ENCODE measurements at places on chromosomes 6 and 20. TPM values are rescaled to one million over a fixed set of nuclear protein-coding genes. Genes with fewer than 3 reads are reported as not detected.

GRCh38 chr6:44133003-44133931 is 5.9 kb downstream of the TMEM63B start:
- DNase-seq = no peak

DNA sequence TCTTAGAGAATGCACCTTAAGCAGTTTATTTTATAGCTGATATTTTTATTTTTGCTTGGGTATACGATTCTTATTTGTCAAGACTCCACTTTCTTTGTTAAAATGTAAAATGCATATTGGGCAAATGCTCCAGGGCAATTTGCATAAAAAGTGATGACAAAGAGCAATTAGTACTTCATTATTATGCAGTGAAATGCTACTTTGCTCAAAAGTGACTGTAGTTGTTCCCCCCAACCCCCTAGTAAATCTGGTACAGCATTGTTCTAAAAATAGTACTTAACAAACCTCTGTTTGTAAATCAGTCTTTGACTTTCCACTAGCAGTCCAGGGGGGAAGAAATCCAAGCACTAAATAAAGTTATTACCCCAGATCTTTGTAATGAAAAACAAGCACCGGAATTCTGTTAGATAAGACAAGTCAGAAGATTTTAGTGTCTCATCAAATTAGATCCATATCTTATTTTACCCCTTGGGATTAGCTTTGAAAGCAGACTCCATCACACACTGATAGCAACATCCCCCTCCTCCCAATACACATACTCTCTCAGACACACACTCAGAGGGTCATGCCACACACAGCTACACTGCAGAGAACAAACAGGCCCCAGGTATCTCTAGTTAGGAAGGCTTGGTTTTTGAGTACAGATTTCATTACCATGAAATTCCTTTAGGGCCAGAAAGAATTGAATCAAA is 32.9 kb upstream of the BACH2 start:
- DNase-seq = no peak

- DNase-seq = no peak
Observed at GRCh38 chr6:25279748-25280343, 672 bp downstream of the CARMIL1 start.

- DNase-seq = peak; percentile 39
Observed at GRCh38 chr20:34415079-34415478, 52.0 kb downstream of the ITCH start.

DNA sequence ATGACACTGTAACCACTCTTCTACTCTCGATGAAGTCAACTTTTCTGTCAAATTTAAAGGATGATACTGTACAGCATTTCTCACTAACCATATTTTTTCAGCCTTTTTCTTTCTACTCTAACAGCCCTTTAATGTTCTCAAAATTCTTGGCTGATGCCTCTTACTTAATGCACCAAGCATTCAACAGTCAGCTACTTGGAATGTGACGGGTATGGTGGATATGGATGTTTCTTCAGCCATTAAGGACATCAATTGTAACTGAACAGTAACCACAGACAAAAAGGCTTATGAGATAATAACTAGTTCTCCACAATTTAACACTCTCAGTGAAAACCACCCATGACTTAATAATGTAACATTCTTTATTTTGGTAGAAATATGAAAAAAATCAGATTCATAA is 467.2 kb upstream of the ZNF337 start:
- DNase-seq = no peak

DNA sequence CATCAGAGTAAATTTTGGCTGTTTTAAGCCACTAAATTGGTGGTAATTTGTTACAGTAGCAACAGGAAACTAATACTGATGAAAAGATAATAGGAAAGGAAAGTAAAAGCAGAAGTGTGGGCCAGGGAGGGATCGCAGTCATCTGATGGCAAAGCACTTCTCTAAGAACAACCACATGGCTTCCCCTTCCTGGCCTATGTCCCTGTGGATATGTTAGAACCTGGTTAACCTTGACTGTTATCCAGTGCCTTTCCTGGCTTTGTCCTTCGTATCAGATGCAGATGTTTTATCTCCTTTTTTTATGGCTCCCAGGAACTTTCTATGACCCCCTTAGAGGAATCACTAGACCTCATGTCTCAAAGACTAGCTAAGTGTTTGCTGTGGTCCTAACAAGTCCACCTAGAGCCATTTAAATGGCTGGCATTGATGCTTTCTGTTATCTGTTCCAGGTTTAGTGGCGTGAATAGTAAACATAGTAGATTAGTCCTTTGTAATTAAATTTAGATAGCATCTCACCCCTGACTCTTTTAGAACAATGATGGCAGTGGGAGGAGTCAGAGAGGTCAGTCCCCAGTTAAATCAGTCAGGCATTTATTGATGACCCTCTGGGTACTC is 79.2 kb upstream of the PHACTR2 start:
- DNase-seq = no peak

DNA sequence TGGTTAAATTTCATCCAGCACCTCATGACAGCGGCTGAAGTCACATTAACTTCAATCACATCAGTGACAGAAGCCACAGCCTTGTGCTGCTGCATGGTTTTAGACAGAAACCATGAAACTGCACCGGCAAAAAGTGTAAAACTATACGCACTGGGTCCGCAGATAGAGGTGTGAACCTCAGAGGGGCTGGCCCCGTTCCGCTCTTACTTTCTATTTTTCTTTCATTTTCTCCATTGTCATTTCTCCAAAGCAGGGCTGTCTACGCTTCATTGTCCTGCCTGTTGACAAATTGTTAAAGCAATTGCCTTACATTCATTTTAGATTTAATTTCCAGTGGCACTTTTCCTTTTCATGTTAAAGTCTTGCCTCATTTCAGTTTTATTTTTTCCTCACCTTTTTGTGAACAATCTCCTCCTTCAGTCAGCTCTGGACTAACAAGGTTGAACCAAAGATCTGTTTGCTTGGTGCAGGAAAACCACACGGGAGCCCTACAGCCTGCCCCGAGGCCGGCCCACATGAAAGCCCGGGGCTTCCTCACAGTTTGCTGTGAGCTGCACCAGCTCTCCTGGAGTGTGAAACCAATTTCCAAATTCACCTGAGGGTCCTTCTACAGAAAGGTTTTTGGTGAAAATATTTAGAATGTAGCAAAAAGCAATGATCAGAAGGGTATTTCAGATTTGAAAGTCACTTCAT is 63.7 kb downstream of the PRR18 start:
- DNase-seq = peak; percentile 54

DNA sequence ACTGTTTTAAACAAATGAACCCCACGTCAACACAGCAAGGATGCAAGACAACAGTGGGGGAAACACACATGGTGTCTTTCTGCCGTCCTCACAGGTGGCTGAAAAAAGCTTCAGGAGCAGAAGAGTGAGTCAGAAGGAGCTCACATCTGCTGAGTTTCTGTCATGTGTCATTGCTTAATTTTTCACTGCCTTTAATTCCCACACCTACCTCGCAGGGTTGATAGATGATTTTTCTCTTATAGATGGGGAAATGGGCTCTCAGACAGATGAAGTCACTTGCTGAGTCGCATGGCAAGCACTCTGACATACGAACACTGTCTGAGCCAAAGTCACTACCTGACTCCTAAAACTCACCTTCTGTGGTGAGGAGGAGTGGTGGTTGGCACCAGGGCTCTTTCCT is 28.3 kb upstream of the CARMIL1 start:
- DNase-seq = peak; percentile 38

DNA sequence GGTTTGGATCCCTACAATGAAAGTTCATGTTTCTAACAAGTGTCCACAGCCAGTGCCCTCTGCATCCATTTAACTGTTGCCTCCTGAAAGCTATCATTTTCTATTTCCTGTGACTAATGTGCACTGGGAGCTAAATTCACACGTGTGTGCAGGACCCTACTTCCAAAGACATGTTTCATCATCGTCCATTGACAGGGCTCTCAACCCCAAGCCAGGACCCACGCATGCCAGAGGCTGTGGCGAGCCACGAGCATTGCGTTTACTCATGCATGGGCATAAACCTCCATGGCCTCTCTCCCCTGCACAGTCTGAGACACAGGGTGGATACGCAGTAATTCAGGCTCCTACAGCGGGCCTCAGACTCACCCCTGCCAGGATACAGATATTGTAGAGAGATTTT is 153.2 kb downstream of the MAFB start:
- DNase-seq = no peak

- DNase-seq = no peak
Observed at GRCh38 chr20:17572034-17572638, 2.3 kb downstream of the DSTN start.

GRCh38 chr6:45584127-45584526 is 206.4 kb upstream of the SUPT3H start:
- no peak for DNase-seq

DNA sequence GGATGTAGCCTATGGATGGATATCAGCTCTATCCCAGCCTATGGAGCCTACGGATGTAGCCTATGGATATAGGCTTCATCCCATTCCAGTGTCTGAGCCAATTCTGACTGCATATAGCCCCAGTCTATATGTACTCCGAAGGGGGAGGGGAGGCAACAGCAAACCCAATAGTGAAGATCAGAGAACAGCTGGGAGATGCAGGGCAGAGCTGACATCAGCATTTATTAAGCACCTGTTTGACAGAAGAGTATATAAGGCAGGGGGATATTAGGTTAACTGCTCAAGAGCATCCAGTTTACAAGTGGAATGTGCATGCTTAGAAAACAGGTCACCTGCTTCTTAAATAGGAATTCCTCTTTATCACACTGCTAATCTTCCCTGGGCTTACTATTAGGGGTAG is 85.2 kb downstream of the TNFAIP3 start:
- no peak for DNase-seq

DNA sequence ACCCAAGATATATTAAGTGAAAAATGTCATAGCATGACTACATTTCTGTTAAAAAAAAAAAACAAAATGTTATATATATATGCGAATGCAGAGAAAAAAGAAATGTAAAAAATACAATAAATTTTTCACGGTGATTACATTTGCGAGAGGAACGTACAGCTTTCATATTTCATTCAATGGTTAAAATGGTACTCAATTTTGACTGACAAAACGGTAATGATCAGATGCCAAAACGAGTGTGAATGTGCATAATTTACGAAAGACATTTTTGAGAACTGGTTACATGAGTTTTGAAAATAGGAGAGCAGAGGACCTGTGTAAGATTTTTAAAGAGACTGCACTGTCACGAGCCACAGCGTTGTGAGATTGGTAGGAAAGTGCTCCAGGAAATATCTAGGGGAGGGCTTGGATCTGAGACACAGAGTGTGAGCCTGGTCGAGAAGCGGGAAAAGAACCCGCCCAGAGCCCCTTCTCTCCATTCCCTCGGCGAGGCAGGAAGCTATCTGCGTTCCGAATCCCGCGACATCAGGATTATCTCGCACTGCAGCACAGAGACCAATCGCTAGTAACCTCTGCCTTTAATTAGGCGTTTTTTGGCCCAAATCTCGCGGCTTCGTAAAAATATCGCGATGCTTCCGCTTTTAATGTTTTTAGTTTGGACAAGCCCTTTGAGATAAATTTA is 28.5 kb downstream of the TRIM27 start:
- peak; percentile 96 for DNase-seq

- no peak for DNase-seq
Observed at GRCh38 chr6:35318196-35319171, 20.9 kb downstream of the DEF6 start.

DNA sequence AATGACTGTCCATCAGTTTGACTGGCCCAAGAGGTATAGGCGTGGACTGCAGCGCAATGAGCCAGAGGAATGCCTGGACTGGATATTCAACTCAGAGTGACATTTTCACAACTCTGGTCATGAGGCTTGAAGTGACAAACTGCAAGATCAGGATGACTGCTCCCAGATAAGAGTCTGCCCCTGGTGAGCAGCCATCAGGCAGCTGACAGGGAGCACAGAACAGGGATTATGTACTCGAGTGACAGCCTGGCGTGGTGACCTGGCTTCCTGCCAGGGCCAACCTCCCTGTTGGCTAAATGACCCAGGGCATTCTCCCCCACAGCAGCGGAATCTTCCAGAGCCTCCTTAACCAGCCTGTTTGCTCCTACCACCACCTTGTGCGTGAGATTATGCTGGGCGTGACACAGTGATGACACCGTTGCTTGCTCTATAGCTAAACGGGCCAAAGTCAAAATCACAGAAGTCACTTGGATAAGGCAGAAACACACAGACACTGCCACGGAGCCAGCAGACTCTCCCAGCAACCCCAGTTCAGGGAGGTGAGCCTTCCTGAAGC is 209.1 kb upstream of the JARID2 start:
- DNase-seq = no peak

GRCh38 chr6:158011980-158012566 is 30.4 kb downstream of the SYNJ2 start:
- DNase-seq = no peak

GRCh38 chr6:163539101-163539762 is 124.7 kb downstream of the QKI start:
- no peak for DNase-seq

- DNase-seq = no peak
Observed at GRCh38 chr6:23106951-23107350, 537.6 kb downstream of the HDGFL1 start.

DNA sequence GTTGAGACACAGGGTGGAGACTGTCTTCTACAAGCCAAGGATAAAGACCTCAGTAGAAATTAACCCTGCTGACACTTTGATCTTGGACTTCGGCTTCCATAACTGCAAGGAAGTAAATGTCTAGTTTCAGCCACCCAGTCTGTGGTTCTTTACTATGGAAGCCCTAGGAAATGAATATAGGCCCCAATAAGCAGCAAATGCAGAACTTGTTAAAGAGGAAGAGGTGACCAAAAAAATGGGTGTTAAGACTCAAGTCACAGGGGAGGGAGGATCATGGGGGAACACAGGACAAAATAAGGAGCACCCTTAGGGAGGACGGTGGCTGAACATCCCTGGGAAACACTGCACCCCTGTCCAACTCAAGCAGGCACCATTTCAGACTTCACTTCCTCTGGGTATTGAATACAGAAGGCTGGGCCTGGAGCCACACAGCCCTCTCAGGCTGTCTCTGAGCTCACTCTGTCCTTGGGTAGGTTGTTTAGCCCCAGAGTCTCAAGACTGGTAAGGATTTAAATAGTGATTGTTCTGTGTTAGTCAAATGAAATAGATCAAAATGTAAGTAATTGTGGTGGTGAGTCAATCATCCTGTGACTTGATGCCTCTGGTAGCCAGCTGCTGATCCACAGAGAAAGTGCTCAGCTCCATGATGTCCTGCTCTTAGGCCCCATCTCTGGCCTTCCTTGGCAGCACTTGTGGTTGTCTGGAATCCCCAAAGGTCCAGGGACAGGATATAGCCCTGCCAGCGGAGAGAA is 30.5 kb upstream of the SIRPD start:
- no peak for DNase-seq

OPRM1 gene
- total RNA-seq = not detected

TRIM38 gene
- total RNA-seq = 12.3 TPM

BPI gene
- total RNA-seq = not detected

STXBP5 gene
- total RNA-seq = 13.2 TPM

ACAT2 gene
- 139 TPM for total RNA-seq

CTSZ gene
- total RNA-seq = 233 TPM

CST5 gene
- total RNA-seq = not detected

STMN3 gene
- 2.5 TPM for total RNA-seq

C6orf15 gene
- total RNA-seq = not detected

DPPA5 gene
- total RNA-seq = not detected

FOXQ1 gene
- total RNA-seq = 0.08 TPM
